ENCODE measurements at places on chromosomes 1 and 21. TPM values are rescaled to one million over a fixed set of nuclear protein-coding genes. Genes with fewer than 3 reads are reported as not detected.

DNA sequence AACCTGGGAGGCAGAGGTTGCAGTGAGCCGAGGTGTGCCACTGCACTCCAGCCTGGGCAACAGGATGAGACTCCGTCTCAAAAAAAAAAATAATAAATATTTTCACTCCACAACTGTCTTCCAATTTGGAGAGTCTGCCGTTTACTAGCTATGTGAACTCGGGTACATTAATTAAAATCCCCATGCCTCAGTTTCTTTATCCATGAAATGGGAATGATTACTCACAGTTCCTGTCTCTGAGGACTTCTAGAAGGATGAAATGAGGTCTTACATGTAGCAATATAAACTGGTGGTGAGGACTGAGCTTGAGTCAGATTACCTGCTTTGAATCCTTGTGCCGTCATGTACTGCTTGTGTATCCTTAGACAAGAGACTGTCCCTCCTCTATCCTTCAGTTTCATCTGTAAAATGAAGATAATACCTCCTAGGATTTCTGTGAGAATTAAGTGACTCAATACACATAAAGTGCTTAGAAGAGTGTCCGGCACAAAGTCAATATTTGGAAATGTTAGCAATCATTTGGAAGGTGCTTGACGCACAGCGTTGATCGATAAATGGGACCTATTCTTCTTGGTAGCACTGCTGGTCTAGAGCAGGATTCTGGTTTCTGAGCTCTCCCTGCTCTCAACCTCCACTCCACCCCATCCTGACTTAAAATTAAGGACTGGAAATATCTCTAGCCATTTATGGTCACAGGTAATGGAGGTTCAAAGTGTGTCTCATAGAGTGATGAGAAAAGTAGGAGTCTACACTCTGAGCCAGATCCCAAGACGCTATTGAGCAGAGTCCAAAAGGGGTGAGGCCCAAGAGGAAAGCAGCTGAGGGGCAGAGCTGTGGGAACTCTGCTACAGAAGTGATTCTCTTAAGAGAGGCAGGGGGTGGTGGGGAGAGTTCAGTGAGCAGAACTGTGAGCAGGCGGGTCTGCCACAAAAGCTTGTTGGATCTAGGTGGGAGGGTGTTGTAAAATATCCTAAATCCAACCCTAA is 11.6 kb upstream of the DDI2 start:
- ATAC-seq, result no peak

DNA sequence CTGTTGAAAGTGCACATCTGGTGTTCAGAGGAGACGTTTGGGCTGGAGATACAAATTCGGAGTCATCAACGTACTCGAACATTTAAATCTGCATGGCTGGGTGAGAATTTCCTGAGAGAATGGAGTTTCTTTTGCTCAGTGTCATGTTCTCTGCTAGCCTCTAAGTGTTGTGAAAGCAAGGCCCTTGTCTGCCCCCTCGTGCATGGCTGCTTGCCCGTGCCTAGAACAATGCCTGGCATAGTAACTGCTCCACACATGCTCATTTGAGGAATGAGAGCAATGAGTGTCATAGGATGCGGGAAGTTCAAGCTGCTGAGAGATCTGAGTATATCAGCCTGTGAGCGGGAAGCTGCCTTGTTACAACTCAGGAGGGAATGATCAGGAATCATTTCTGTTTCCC is 171.1 kb upstream of the CSF3R start:
- peak; percentile 31 for ATAC-seq

The RIMS3 gene
- 2.2 TPM for total RNA-seq

DNA sequence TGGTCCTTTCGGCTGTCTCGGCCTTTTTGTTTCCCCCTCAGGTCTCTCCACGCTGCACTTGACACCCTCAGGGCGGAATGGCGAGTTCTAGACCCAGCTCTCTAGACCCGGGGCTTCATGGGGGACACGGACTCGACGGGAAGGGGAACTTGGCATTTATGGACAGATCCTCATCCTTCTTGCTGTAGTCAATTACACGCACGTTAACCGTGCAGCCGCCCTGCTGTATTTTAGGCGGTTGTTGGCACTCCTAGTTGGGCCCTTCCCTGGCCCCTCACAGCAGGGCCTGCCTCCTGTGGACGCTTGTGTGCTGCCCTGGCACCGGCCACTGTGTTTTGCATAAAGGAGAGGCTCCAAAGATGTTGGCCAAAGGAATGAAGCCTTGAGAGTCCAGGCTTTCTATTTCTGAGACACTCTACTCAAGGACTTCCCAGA is 558 bp upstream of the BTG3 start:
- ATAC-seq, result peak; percentile 3

GRCh38 chr1:89538361-89538760 is 13.7 kb downstream of the LRRC8B start:
- no peak for ATAC-seq

GRCh38 chr1:223250632-223251015 is 107.6 kb upstream of the TLR5 start:
- no peak for ATAC-seq

- ATAC-seq, result no peak
These were observed 284.9 kb upstream of the RUNX1 start for GRCh38 chr21:35333831-35334618.

- no peak for ATAC-seq
These were observed 1331.7 kb downstream of the MRPL39 start for GRCh38 chr21:24275616-24276015.

GRCh38 chr1:193014400-193014799 is 44.8 kb downstream of the UCHL5 start:
- ATAC-seq, result no peak

The HFM1 gene
- total RNA-seq, result 0.08 TPM

The CDC7 gene
- 4.2 TPM for total RNA-seq

DNA sequence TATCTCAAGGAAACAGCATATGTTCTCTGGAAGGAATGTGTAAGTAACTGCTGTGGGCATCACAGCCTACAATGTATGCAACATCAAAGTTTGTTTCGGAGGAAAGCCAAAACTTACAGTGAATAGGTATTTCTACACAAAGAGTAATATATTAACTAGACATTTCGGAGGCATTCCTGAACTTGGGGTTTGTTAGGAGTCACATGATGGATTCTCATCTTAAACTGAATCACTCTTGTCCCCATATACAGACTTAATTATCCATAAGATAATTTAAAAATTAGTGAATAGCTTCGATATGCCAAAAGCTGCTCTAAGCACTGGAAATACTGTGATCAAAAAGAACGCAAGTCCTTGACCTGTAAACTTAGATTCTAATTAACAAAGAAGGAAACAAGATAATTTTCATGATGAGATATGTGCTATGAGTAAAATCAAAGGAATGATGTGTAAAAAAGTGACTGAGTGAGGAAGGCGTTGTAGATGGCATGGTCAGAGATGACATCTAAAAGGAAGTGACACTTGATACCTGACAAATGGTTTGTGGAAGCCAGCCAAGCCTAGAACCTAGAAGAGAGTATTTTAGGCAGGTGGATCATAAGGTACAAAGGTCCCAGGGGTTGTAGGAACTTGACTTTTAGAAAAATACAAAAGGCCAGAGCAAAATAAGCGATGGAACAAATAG is 273.1 kb downstream of the MRPL39 start:
- no peak for ATAC-seq

DNA sequence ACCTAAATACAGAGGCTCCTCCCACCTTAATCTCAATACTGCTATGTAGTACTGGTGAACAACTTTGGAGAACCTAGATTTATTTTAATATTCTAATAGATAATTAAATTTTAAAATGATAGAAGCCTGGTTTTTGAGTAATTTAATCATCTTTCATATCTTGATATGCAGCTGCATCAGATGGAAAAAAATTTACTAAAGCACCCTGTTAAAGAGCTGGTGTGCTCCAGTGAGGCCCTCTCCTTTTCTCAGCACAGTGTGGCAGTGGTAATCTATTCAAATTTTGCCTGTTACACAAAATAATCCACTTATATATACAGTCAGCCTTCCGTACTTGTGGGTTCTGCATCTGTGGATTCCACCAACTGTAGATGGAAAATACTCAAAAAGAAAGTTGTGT is 82.8 kb downstream of the LRRC8C start:
- ATAC-seq, result no peak

The CFHR2 gene
- not detected for total RNA-seq

The OPRD1 gene
- total RNA-seq, result not detected

DNA sequence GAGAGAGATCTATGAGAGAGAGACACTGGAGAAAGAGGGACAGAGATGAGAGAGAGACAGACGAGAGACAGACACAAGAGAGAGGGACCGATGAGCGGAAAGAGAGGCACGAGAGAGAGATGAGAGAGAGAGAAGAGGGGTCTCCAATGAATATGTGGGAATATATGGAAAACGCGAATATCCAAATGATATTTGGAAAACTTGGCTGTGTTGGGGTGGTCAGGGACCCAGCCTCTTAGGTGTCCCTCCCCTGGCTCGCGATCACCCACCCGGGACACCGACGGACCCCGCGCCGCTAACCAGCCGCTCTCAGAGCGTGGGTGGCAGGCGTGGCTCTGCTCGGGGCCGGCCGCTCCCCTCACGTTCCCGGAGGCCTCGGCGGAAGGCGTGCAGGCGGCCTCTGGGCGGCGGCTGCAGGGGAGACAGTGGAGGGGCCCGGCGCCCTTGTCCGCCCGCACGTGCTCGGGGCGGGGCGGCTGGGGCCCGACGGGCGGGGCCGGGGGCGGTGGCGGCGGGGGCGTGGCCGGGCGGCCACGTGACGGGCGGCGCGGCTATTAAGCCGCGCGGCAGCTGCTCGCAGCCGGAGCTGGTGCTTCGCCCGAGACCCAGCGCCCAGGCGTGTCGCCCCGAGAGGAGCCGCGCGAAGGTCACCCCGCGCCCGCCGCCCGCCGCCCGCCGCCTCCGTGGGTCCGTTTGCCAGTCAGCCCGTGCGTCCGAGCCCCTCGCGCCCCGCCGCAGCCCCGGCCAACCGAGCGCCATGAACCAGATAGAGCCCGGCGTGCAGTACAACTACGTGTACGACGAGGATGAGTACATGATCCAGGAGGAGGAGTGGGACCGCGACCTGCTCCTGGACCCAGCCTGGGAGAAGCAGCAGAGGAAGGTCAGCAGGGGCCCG is at the start of gene ACTN2:
Gene ACTN2 (plus strand): TSS at position 583 of the 898 bp plus-strand sequence. CDS start 175 bp downstream, at position 758.
- ATAC-seq, result peak; percentile 81

GRCh38 chr21:32878661-32879060 is 107.1 kb upstream of the PAXBP1 start:
- ATAC-seq, result no peak

DNA sequence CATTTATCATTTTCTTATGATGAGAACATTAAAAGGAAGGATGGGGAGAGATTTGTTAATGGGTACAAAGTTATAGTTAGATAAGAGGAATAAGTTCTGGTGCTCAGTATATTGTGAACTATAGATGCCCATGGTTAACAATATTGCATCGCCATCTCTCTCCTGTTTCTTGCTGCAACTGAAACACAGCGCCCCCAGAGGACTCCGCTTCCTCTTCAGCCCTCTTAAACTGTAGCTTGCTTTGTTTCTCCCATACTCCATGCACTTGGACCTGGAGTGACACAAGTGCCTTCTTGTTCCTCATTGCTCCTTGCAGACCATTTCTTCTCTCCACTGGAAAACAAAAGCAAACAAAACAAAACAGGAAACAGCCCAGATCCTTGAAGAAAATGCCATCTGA is 70.1 kb upstream of the NTPCR start:
- ATAC-seq, result no peak

GRCh38 chr1:205064301-205064700 is 20.0 kb downstream of the TMEM81 start:
- no peak for ATAC-seq

DNA sequence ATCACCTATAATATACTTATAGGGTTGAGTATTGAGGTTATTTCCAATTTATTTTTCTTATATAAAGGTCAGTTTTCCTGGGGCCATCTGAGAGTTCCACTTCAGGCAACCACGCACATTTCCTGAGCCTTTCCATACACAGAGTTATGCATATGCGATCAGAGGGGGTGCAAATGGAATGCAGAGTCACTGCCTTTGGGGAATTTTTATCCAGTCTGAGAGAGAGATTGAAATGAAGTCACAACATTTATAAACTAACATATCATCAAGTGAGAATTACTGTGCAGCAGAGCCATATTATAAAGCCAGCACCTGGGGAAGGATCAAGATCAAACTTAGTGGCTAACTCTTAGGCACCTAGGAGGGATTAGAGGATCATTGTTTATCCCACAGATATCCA is 299.9 kb upstream of the PLXNA2 start:
- ATAC-seq, result no peak

GRCh38 chr1:34412598-34413370 is 236.1 kb downstream of the C1orf94 start:
- no peak for ATAC-seq

The LCE6A gene
- total RNA-seq, result not detected

- no peak for ATAC-seq
These were observed 5.5 kb upstream of the MTMR11 start for GRCh38 chr1:149942207-149942606.

DNA sequence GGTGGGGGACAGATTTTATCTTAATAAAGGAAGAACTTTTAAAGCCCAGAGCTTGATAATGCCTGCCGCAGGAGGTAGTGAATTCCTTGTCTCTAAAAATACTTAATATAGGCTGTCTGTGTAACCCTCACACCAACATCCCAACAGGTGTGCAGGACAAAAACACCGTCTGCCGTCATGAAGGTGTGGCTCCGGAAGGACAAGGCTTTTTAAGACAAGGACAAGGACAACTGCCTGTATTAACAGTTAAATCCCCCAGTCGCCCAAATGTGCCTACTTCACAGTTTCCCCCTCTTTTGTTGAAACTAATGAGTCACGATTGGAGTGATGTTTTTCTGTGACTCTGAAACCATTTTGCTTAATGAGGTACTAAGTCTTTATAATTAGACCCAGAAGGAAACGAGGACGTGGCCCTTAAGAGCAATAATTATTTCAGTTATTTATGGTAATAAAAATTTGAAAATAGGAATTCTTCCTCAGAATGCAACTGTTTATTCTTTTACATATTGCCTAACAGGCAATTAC is 27.3 kb upstream of the SPATA6 start:
- no peak for ATAC-seq

GRCh38 chr21:45291613-45292398 is 4.1 kb upstream of the POFUT2 start:
- no peak for ATAC-seq

GRCh38 chr21:41302976-41303375 is 13.6 kb upstream of the FAM3B start:
- no peak for ATAC-seq

- ATAC-seq, result no peak
These were observed 194.6 kb downstream of the NRIP1 start for GRCh38 chr21:14869984-14870852.

DNA sequence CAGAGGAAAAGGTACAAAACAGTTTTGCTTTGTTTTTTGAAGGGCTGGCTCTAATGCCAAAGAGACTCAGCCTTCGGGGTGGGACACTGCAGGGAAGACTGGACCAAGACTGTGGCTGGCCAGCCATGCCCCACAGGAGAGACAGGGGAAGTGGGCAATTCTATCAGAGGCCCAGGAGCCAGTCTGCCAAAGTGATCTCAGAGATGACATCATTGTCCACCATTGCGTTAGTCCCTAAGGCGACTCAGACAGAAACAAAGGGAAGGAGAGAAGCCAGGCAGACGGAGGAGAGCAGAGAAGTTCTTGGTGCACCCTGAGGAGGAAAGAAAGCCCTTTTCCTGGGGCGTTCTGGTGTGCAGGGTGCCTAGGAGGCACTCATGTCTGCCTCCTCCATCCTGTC is 26.4 kb downstream of the OPTC start:
- ATAC-seq, result peak; percentile 27

The FAM131C gene
- total RNA-seq, result 0.80 TPM

Data from esophagus mucosa (tissue), 1 donor.